ENCODE measurements at places on chromosomes 4 and X.

DNA sequence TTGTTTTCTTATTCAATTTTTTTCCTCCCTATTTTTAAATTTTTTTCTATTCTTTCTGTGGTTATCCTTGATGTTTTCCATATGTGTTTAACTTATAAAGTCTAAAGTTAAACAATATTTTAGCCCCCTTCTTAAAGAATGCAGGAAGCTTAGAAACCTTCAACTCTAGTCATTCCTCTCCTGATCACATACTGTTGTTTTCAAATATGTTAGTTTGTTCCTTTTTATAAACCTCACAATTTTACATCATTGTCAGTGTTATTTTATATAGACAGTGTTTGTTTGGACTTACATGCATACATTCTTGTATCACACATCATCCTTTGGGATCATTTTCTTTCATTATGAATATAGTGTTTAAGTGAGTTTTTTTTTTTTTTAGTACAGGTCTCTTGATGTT is 31.6 kb downstream of the KANTR start:
- no peak for DNase-seq

DNA sequence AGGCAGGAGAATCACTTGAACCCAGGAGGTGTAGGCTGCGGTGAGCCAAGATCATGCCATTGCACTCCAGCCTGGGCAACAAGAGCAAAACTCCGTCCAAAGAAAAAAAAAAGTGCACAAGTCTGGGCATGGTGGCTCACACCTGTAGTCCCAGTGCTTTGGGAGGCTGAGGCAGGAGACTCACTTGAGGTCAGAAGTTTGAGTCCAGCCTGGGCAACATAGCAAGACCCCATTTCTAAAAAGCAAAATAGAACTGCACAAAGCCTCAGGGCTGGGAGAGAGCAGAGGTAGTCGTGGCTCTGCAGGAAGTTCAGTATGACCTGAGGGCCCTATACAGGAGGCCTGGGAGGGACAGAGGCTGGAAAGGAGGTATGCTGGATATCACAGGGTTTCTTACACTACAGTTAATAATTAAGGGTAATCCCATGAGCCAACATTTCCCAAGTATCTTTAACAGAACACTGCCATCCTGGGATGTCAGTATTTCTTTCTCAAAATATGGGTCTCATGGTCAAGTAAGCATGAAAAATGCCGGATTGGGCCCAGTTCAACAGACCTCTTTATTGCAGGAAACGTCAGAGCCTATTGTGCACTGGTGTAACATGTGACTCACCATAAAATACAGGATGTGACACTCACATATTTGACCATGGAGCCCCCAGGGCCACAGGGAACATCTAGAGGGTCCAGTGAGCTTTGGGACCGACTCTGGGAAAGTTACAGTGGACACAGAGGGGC is 37.8 kb downstream of the ACSL1 start:
- DNase-seq, result no peak

- DNase-seq, result no peak
Observed at GRCh38 chrX:1380672-1381233, 11.2 kb downstream of the SLC25A6 start.

DNA sequence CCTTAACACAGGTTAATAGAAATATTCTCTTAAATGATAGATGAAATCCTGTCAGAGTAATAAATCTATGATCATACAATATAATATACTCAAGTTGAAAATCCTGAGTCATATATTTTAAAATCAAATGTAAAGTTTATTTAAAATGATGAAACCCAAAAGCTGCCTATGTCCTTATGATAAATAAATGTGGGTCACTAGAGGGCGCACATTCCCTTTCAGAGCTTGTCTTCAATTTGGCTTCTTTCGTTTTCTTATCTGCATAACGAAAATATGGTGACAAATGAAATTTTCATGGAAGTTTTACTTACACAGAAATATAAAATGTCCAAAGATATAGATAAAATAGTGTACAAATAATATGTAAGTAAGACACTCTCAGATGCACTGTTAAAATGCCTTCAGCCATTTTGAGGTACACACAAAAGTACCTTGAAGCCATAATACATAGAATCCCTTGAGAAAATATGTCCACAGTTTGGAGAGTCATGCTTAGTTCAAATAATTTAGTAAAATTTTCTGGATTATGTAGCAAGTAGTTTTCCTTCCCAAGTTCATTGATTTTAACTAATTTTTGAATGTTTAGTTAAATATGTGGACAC is 680.4 kb downstream of the DMD start:
- DNase-seq, result peak; percentile 53

- DNase-seq, result no peak
Observed at GRCh38 chrX:44482575-44482974, 60.1 kb downstream of the FUNDC1 start.

DNA sequence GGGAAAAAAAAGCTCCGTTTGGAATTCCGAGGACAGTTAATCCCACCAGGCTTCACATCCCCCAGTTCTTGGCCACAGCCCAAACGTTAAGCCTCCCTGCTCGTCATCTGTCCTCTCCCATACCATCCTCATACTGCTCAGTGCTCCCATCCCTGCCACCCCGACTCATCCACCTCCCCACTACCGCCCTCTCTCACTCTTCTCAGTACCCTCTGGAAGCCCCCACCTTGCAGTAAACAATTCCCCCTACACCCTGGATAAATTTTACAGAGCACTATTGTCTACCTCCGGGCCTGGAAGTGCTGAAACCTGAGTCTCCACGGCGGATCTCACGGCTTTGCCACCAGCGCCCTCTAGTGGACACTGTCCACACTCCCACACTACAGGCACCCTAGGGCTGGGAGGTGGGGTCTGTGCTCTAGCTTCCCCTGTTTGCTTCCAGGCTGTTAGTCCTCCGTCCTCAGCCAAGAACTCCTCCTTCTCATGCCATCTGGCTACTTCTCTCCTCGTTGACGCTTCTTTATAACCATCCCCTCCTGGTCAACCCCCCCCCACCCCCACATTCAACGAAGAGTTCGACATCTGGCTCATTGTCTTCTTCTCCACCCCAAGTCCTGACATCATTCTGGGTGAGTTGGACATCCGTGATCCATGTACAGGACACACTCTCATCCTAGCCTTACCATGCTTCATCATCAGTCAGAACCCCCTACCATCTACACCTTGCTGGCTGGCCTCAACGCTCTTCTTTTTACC is 54.5 kb downstream of the RTL9 start:
- DNase-seq, result peak; percentile 85

DNA sequence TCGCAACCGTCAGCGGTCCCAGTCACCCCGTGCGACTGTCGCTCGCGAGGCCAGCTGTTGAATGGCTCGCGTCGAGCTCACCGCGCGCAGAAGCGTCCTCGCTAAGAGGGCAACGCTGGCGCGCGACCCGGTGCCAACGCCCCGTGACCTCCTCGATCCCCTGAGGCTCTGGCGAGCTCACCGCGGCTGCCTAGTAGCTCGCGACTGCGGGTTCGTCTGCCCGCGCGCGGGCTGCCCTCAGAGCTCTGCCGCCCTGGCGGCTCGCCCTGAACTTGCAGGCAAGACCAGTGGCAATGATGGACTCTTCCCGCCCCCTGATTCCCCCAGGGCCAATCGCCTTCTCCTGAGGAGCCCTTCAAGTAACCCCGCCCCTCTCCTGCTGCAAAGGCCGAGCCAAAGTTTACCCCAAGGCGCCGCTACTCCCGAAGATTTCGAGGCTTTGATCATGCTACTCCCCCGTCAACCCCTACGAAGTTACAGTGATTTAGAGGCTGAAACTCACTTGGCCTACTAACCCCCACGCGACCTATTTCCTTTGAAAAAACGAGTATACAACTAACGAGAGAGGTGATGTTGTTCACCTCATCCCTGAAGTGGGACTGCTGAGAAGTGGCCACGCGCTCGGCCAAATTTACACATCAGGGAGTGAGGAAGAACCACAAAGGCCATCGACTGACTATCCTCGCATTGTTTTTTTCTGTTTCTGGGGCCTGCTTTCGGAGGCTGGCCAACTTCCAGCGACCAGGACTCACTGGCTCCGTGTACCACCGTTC is 37.5 kb downstream of the PGRMC1 start:
- peak; percentile 20 for DNase-seq

DNA sequence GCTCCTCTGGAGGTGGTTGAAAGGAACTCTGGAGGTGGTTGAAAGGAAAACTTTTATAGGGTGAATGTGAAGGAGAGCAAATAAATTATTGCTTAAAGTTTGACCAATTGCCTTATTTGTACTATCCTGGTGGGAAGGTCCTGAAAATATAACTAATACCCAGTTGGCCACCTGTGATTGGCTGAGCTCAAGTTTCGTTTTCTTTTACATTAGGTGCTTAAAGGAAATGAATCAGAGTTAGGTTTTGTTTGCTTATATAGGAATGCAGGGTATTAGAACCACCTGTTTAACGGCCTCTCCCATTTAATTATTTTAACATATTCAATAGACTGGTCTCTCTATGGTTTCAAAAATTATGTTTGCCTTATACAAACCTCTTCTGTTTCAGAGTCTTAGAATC is 497.6 kb downstream of the PRR32 start:
- no peak for DNase-seq

- DNase-seq, result no peak
Observed at GRCh38 chr4:1290165-1290977, 680 bp downstream of the MAEA start.

- no peak for DNase-seq
Observed at GRCh38 chr4:5967783-5968182, 50.4 kb downstream of the C4orf50 start.

DNA sequence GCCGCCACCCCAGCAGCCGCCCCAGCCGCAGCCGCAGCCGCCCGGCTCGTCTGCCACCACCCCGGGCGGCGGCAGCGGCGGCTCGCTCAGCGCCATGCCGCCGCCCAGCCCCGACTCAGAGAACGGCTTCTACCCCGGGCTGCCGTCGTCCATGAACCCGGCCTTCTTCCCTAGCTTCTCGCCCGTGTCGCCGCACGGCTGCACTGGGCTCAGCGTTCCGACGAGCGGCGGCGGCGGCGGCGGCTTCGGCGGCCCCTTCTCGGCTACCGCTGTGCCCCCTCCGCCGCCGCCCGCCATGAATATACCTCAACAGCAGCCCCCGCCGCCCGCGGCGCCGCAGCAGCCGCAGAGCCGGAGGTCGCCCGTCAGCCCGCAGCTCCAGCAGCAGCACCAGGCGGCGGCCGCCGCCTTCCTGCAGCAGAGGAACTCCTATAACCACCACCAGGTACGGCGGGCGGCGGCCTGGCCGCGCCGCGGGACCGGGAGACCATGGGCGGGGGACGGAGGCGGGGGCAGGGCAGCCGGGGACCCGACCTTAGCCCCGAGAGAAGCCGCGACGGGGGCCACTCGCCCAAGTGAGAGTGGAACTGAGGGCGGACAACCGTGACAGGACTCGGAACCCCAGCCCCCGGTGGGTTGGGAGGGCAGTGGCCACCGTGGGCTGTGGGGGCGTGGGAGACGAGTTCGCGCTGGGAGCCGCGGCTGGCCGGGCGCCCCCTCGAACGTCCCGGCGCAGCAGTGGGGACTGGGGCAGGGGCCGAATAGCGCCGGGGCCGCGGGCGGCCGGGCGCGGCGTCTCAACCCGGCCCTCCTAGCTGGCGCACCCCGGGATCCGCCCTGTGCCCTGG is 1.8 kb downstream of the CPEB2 start:
- DNase-seq, result peak; percentile 7

DNA sequence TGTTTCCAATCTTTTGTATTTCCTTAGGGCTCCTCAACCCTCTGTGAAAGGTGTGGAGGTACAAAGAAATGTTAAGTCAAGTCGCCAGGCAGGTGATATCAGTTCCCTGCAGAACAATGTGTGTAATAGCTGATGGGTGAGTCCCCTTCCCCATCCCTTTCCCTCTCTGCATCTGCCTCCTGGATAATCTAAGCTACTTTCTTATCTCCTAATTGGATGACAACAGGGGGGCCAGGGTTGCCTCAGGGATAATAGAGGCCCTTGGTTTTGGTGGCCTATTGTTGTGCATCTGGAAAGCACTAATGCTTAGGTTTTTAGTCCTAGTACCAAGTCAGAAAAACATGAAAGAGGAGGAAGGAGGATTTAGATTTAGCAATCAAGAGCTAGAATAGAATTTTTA is 29.1 kb downstream of the MAGED1 start:
- no peak for DNase-seq

DNA sequence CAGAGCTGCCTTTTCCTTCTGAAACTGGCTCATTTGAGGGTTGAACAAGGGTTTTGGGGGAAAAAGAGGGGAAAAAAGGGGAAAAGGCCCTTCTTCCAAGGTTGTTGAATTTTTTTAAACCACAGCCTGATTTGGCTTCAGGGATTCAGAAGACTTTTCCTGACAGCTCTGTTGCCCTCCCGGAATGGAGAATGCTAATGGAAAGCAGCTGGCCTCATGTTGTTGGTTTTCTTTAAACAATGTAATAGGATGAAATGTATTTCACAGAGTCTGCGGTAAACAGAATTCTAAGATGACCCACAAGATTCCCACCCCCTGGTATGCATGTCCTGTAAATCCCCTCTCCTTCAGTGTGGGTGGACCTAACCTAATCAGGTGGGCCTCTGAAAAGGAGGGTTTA is 3.3 kb upstream of the KIAA1210 start:
- no peak for DNase-seq

- no peak for DNase-seq
Observed at GRCh38 chrX:72659723-72660122, 54.4 kb downstream of the PHKA1 start.

GRCh38 chr4:141524116-141524515 is 112.3 kb upstream of the IL15 start:
- DNase-seq, result no peak

DNA sequence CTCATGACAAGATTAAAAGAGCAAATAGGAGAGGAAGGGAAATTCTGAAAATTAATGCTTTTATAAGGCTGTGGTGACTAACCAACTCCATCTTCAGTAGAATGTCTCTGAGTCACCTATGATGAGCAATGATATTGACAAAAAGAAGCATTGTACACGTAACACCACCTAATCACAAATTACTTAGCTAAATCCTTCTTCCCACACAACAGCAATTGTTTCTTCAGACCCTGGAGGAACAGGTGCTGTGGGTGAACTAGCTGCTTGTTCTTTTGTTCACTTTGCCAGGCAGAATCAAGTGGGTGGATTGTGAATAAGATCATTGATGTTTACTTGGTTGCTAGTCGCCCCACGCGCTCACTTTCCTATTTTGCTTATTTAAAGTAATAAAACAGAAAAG is 315.5 kb downstream of the CAMK2D start:
- no peak for DNase-seq

DNA sequence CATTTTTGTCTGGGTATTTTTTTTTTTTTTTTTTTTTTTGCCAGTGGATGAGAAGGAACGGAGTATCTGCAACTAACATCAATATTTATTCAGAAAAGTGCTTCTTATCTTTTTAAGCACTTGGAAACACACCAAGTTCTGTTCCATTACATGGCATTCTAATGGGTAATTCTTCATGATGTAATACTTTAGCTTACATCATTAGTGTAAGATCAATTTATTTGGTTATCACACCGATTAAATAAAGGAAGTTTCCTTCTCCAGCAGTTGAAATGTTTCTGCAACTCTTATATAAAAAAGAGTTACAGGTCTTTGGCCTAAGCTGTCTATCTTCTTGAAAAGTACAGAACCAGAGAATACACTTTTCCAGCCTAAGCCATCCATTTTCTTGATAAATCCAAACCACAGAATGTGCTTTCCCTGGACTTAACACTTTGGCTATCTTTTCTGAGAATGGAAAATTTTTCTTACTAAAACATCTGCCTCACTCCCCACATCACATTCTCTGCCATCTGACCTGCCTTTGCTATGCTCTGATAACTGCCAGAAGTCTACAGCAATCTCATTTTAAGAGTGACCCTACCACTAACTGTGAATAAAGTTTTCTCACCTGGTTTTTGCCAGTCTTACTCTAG is 191.9 kb upstream of the MAB21L2 start:
- no peak for DNase-seq

Measured in muscle of arm (tissue), 14 donors.